ENCODE measurements at places on chromosomes 5 and 9. TPM values are rescaled to one million over a fixed set of nuclear protein-coding genes. Genes with fewer than 3 reads are reported as not detected.

DNA sequence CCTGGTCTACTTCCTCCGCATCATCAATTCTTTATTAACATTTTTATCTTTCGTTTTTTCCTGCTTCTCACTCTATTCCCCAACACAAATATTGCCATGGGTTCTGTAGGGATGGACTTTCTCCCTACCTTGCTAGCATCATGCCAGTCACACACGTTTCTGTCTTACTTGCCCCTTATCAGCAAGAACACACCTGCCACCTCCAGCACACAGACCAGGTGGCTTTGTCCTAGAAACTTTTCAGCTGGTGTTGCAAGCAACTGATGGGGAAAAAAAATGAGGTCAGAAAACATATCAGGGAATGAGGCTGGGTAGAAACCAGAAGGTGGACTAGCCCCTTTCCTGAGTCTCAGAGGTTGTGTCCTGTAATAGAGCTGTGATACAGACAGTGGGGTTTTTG lies 5.8 kb downstream of the SH3RF2 start:
- H3K27me3 ChIP-seq = peaks cover 35% of the 10 kb centered on the region
- peaks cover 14% of the 10 kb centered on the region for H3K4me1 ChIP-seq
- H3K27ac ChIP-seq = no peak overlapping the region
- DNase-seq = no peak
- no peaks in the 10 kb centered on the region for H3K36me3 ChIP-seq

DNA sequence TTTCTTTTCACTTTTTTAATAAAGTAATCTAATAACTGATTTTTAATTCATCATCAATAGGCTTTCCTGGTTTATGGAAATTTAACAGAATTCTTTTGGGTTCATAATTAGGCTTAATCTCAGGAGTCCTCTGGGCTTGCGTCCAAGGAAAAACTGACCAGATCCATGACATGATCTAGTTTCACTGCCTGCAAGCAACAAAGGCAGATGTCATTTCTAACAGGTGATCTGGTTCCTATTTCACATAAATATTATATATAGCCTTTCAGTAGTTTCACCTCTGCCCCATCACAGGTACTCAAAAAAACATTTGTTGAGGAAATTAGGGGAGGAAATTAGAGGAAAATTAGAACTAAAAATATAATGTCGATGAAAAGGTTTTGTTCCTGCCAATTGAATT lies 126.4 kb downstream of the FBXL17 start:
- no peak overlapping the region for H3K4me3 ChIP-seq
- peaks cover 2% of the 10 kb centered on the region for H3K4me1 ChIP-seq
- DNase-seq = no peak
- no peak overlapping the region for H3K27ac ChIP-seq
- no peaks in the 10 kb centered on the region for H3K36me3 ChIP-seq

DNA sequence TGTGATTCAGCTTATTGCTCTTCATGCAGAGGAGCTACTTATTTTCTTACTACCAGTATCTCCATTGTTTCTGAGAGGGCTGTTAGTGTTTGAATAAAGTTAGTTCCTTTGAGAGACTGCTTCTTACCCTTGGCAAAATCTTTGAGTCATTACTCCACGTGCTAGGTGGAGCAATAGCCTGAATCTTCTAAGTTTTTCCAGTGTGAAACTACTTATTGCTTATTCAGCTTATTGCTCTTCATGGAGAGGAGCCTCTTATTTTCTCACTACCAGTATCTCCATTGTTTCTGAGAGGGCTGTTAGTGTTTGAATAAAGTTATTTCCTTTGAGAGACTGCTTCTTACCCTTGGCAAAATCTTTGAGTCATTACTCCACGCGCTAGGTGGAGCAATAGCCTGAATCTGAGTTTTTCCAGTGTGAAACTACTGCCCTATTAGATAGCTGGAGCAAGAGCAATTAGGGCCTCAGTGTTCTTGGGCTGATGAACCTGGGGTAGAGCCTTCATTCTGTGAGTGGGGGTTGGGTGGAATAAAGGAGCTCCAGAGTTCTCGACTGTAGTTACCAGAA lies 41.9 kb downstream of the GPBP1 start:
- H3K27ac ChIP-seq = no peak overlapping the region
- no peaks in the 10 kb centered on the region for H3K27me3 ChIP-seq
- DNase-seq = no peak
- peaks cover 19% of the 10 kb centered on the region for H3K4me1 ChIP-seq
- no peak overlapping the region for H3K4me3 ChIP-seq
- peaks cover 21% of the 10 kb centered on the region for H3K36me3 ChIP-seq

DNA sequence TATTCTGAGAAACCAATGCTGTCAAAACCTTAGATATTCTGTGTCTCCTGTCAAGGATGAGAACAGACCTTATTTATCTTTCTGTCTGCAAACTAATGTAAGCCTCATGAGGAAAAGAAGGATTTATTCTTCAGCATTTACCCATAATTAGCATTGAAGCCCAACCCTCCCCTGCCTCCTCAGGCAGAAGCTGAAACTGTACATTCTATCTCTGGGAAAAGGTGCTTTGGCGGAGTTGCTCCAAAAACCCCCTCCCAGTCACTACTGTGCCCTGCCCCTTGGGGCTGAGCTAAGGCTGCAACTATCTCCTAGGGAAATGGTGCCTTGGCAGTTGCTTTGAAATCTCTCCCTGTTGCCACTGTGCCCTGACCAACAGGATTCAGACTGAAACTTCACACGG lies 106.2 kb upstream of the TLR4 start:
- H3K27ac ChIP-seq = no peak overlapping the region
- no peak for DNase-seq
- no peaks in the 10 kb centered on the region for H3K4me1 ChIP-seq
- H3K4me3 ChIP-seq = no peak overlapping the region
- no peaks in the 10 kb centered on the region for H3K27me3 ChIP-seq

DNA sequence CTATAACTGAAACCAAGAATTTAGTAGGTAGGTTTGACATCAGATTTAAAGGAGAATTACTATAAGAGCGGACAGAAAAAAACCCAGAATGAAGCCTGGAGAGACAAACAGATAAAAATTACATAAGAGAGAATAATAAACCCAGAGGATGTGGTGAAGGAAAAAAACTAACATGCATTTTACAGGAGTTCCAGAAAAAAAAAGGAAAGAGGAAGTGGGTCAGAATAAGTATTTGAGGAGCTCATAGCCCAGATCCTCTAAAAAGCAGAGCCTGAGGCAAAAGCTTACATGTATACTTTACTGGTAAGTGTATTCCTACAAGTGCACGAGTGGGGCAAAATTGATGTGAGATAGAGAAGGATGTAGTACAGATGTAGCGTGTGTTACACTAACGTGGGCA lies 43.1 kb upstream of the NAA35 start:
- no peak for DNase-seq
- peaks cover 4% of the 10 kb centered on the region for H3K4me1 ChIP-seq
- no peaks in the 10 kb centered on the region for H3K36me3 ChIP-seq
- H3K27ac ChIP-seq = no peak overlapping the region
- H3K27me3 ChIP-seq = peaks cover 5% of the 10 kb centered on the region

DNA sequence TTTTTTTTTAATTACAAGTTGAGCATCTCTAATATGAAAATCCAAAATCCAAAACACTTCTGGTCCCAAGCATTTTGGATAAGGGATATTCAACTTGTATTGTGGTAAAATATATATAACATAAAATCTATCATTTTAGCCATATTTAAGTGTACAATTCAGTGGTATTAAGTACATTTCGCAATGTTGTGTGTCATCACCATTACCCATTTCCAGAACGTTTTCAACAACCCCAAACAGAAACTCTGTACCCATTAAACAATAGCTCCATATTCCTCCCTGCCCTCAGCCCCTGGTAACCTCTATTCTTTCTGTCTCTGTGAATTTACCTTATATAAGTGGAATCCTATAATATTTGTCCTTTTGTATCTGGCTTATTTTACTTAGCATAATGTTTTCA lies 24.9 kb downstream of the TICAM2 start:
- H3K4me3 ChIP-seq = no peak overlapping the region
- no peak overlapping the region for H3K27ac ChIP-seq
- H3K36me3 ChIP-seq = peaks cover 2% of the 10 kb centered on the region
- no peaks in the 10 kb centered on the region for H3K4me1 ChIP-seq

- H3K36me3 ChIP-seq = no peaks in the 10 kb centered on the region
- H3K4me3 ChIP-seq = no peak overlapping the region
- no peak overlapping the region for H3K27ac ChIP-seq
- H3K4me1 ChIP-seq = no peaks in the 10 kb centered on the region
- H3K27me3 ChIP-seq = no peaks in the 10 kb centered on the region
Measured at GRCh38 chr5:1547655-1548054, 23.9 kb upstream of the LPCAT1 start.

GRCh38 chr9:98118640-98119601 lies at the start of gene TRIM14:
TRIM14 (minus strand) TSS chr9:98119222; CDS start chr9:98119188, 34 bp downstream.
- H3K4me3 ChIP-seq = peak within 1 kb of the TSS; percentile 91
- DNase-seq = peak; percentile 81
- peaks cover 17% of the 10 kb centered on the region for H3K36me3 ChIP-seq
- no peaks in the 10 kb centered on the region for H3K27me3 ChIP-seq
- H3K4me1 ChIP-seq = peaks cover 41% of the 10 kb centered on the region

GRCh38 chr9:83235526-83235925 lies 172.6 kb upstream of the RASEF start:
- no peak overlapping the region for H3K4me3 ChIP-seq
- no peaks in the 10 kb centered on the region for H3K4me1 ChIP-seq
- H3K27ac ChIP-seq = no peak overlapping the region
- no peak for DNase-seq
- no peaks in the 10 kb centered on the region for H3K36me3 ChIP-seq
- peaks cover 2% of the 10 kb centered on the region for H3K27me3 ChIP-seq

GRCh38 chr5:90590-91547 lies 1.1 kb upstream of the PLEKHG4B start:
- no peak for DNase-seq
- H3K27ac ChIP-seq = no peak overlapping the region
- peak overlapping the region; percentile 45 for H3K4me3 ChIP-seq
- H3K36me3 ChIP-seq = no peaks in the 10 kb centered on the region

DNA sequence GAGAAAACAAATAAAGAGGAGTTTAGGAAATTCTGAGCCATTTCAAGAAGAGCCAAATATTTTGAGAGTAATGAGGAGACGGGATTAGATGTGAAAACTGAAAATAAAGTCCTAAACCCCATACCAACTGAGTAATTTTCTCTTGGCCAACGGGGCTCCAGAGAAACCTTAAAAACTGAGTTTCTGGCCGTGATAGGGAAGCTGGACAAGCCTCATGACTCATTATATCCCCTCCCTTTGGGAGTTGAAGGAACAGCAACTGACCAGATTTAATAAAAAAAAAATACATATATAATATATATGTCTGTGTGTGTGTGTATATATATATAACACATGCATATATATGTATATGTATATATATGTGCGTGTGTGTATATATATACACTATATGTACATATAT lies 119.6 kb downstream of the PRDM9 start:
- no peak for DNase-seq
- H3K36me3 ChIP-seq = no peaks in the 10 kb centered on the region
- H3K4me3 ChIP-seq = no peak overlapping the region

DNA sequence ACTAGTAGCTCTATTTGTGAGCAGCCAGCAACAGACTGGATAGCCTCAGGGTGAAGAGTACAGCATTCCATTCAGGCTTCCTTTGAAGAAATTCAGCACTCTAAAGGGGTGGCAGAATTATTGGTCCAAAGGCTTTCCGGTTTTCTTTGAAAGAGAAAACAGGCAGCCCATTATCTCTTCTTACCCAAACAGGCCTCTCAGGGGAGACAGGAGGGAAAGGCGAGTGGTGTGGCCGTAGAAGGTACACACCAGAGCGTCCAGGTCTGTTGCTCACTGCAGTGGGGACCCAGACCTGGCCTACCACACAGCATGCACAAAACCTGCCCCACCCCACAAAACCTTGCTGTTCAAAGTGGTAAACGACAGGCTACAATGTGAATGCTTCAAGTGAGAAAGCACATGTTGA lies 83.3 kb downstream of the ZNF608 start:
- H3K4me3 ChIP-seq = no peak overlapping the region
- no peaks in the 10 kb centered on the region for H3K36me3 ChIP-seq
- no peaks in the 10 kb centered on the region for H3K4me1 ChIP-seq
- H3K27me3 ChIP-seq = peaks cover 31% of the 10 kb centered on the region
- H3K27ac ChIP-seq = no peak overlapping the region
- no peak for DNase-seq

DNA sequence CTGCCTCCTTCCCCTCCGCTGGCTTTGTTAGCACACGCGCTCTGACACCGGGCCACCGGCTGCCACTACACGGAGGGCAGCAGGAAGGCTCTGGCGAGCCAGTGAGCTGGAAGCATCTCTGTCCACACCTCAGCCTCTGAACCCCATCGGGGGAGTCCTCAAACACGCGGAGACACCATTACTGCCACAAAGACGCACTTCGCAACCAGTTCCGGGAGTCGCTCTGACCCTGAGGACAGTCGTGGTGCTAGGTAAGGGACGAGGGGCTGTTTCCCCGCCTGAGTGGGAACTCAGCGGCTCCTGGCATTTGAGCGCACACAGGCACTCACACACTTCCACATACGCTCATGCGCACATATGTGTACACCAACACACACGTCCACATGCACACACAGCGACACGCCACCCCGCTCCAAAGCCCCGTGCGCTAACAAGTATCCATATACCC lies 160.0 kb downstream of the C9orf152 start:
- peaks cover 35% of the 10 kb centered on the region for H3K27me3 ChIP-seq
- peak overlapping the region; percentile 83 for H3K4me3 ChIP-seq
- peaks cover 25% of the 10 kb centered on the region for H3K4me1 ChIP-seq
- DNase-seq = peak; percentile 61

Gene SPATA31E1
- not detected for total RNA-seq

Gene CARD9
- total RNA-seq = 0.61 TPM

Gene SPATA31D4
- not detected for total RNA-seq

Gene PHF24
- total RNA-seq = not detected
